ENCODE measurements at places on chromosomes 3 and 15. TPM values are rescaled to one million over a fixed set of nuclear protein-coding genes. Genes with fewer than 3 reads are reported as not detected.
A peak's percentile ranks its signal among the peaks of the same experiment; 100 is the strongest.

The ABI3BP gene
- 28.8 TPM for total RNA-seq

DNA sequence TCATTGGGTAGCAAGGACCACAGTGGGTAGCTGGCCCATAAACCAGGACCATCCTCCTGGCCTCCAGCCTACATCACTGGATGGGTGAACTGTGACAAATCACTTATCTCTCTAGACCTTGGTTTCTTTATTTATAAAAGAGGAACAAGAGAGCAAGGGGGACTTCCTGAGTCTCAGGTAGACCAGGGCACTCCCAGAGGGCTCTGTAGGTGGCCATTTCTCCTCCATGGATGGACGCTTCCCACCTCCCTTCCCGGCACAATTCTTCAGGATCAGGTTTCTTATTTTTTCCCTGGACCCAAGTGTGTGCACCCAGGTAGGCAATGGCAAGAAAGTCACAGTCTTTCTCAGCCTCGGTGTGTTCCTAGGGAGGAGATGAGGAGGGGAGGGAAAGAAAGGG lies 41.4 kb upstream of the SPATA12 start:
- no peak for DNase-seq

The CHST13 gene
- total RNA-seq, result 0.11 TPM

- peak; percentile 71 for DNase-seq
These were observed 9.4 kb upstream of the MGLL start for GRCh38 chr3:127831723-127832172.

DNA sequence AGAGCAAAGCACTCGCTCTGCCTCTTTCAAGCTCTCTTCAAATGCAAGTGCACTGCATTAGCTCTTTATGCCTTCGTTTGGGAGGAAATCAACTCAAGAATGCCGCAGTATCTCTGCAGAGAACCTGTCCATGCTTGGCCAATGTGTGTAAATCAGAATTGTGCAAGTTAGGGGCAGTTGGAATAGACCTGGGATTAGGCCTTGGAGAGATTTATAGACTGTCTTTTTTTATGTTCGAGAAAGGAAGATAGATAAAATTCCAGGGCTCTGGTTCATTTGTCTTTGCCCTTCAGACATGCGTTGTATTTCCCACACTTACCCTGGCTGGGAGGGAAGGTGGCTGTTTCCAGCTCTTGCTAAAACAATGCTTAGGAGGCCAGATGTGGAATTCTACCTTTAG lies 163.7 kb downstream of the MOBP start:
- no peak for DNase-seq

- DNase-seq, result no peak
These were observed 30.3 kb upstream of the CCNB2 start for GRCh38 chr15:59074607-59075006.

DNA sequence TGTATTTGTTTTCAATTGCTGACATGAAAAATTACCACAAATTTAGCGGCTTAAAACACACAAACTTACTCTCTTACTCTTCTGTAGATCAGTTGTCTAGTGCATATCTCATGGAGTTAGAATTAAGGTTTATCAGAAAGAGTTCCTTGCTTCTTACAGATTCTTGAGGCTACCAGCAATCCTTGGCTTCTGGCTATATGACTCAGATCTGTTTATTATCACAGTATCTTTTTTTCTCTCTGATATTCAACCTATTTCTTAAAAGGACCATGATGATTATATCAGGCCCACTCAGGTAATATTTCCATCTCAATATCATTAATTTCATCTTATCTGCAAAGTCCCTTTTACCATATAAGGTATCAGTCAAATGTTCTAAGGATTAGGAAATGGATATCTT lies 263.5 kb upstream of the BCHE start:
- no peak for DNase-seq

- DNase-seq, result no peak
These were observed 5.9 kb upstream of the ADGRG7 start for GRCh38 chr3:100603469-100603868.
